Omental fat pad (tissue), 4 donors: ENCODE measurements at places on chromosomes 4 and X.

GRCh38 chr4:130573742-130574141 lies 1477.8 kb downstream of the C4orf33 start:
- no peak for DNase-seq

GRCh38 chr4:7988437-7988836 lies 48.8 kb upstream of the AFAP1 start:
- no peak for DNase-seq

GRCh38 chr4:98976716-98977115 lies 18.8 kb upstream of the METAP1 start:
- DNase-seq = no peak

GRCh38 chrX:118526149-118526548 lies 30.5 kb downstream of the DOCK11 start:
- no peak for DNase-seq

DNA sequence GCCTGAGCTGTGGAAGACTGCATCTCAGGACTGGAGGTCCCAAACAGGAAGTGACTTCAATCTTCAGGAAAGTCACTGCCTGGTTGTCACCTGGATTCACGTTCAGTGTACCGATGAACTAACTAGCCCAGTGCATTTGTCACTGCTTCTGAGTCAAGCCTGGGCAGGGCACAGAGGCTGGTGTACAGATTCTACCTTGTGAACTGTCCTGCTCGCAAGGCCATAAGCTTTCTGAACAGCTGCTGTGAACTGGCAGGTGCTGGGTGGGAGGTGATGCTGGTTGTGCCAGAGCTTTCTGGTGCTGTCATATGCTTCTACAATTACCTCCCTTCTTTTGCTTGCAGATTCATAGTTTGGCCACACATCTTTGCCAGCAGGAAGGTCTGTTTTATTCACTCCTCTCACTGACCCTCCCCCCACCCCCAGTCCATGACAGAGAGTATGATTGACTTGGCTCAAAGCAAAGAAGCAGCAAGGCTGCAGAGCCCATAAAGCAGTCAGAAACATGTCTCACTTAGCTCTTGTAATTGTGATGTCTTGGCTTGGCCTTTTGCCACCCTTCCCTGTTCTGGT lies 40.5 kb downstream of the ZCCHC12 start:
- DNase-seq = no peak

GRCh38 chrX:106783716-106784115 lies 18.8 kb upstream of the TBC1D8B start:
- no peak for DNase-seq

GRCh38 chrX:152907084-152907651 lies 9.3 kb downstream of the ZNF185 start:
- DNase-seq = no peak

- no peak for DNase-seq
Measured at GRCh38 chr4:17232566-17233253, 279.2 kb downstream of the QDPR start.

GRCh38 chr4:123361195-123361861 lies 35.3 kb upstream of the SPRY1 start:
- no peak for DNase-seq

DNA sequence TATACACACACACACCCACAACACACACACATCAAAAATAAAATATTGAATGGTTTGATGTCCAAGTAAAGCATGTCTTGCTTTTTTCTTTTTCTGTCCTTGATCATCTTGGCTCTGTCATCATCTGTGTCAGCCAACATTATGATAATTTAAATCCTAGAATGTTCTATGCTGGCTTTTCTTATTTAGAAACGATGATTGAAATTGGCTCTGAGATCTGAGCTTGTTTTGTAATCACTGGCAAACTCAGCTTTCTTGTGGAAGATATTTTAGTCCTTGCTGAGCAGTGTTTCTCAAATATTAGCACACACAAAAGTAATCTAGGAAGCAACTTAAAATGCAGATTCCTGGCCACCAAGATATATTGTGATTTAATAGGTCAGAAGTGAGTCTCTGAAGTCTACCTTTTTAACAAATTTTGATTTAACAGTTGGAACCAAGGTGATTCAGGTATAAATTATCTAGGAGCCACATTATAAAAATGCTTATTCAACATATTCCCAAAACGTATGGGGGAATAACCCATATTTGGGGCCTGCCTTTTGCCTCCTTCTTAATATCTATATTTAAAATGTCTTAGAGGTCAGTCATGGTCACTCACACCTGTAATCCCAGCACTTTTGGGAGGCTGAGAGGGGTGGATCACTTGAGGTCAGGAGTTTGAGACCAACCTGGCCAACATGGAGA lies 24.0 kb upstream of the DSPP start:
- no peak for DNase-seq

GRCh38 chrX:47500554-47500953 lies 17.5 kb upstream of the ZNF41 start:
- DNase-seq = no peak

DNA sequence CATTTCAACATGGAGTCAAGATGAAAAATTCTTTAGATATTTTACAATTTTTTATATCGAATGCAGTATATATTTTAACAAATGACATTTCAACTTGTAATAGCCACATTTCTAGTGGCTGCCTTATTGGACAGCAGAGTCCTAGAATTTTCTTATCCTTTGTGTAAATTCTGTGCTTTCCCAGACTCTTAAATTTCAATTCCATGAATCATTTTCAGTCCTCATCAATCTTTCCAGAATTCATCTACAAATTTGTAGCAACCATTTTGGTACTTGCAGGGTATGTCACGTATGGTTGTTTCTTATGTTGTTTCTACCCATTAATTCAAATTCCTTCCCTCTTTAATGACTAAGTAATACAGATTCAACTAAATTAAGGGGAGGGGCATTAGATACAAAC lies 2.7 kb downstream of the PAICS start:
- no peak for DNase-seq

- DNase-seq = no peak
Measured at GRCh38 chr4:142356801-142357200, 489.3 kb downstream of the INPP4B start.
